Urinary bladder (tissue), 4 donors: ENCODE measurements at places on chromosomes 2 and 18.

GRCh38 chr18:37322492-37323035 is 243.0 kb downstream of the CELF4 start:
- DNase-seq: no peak

GRCh38 chr2:135037831-135038230 is 9.4 kb downstream of the MAP3K19 start:
- no peak for DNase-seq

DNA sequence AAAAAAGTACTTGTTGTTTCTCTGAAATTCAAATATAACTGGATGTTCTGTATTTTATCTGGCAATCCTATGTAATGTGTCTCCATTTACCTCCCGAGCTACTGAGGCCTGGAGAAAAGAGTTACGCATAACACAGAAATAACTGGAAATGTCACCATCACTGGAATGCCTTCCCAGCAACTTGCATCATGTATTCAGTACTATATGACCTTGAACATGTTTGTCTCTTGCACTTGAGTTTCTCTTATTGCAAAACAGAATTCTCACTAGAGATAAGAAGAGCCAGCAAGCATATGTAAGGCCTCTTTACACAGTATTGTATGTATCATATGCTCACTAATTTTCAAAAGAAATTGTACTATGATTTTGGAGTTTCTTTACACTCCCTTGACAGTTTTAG is 99.6 kb upstream of the CTAGE1 start:
- no peak for DNase-seq

- DNase-seq: no peak
Measured at GRCh38 chr2:231009236-231009919, 13.5 kb downstream of the SPATA3 start.

GRCh38 chr18:48186861-48187260 is 222.3 kb downstream of the ZBTB7C start:
- DNase-seq: no peak

GRCh38 chr2:101359410-101359954 is 27.8 kb downstream of the CREG2 start:
- no peak for DNase-seq

DNA sequence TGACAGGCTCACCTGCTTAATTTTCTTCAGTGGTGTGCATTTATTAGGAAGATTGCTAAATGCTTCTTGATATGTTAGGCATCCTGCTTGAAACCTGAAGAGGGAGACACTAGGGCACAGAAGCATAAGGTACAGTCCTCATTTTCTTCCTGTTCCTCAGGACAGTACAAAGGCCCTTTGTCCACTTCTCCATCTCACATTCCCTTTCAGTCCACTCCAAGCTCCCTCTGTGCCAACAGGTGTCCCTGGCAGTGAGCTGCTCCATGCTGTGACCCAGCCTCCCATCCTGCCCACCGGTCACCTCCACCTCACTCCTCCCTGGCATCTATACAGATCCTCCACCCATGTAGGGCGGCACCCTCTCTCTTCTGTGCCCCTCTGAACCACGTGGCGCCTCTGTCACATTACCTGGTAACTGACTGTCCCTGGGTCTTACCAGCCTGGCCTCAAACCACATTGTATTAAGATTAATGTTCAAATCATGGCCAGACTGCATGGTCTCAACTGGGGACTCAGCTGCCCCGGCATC is 162.8 kb downstream of the VAPA start:
- DNase-seq: no peak

GRCh38 chr2:222298001-222298310 is 842 bp downstream of the PAX3 start:
- no peak for DNase-seq

DNA sequence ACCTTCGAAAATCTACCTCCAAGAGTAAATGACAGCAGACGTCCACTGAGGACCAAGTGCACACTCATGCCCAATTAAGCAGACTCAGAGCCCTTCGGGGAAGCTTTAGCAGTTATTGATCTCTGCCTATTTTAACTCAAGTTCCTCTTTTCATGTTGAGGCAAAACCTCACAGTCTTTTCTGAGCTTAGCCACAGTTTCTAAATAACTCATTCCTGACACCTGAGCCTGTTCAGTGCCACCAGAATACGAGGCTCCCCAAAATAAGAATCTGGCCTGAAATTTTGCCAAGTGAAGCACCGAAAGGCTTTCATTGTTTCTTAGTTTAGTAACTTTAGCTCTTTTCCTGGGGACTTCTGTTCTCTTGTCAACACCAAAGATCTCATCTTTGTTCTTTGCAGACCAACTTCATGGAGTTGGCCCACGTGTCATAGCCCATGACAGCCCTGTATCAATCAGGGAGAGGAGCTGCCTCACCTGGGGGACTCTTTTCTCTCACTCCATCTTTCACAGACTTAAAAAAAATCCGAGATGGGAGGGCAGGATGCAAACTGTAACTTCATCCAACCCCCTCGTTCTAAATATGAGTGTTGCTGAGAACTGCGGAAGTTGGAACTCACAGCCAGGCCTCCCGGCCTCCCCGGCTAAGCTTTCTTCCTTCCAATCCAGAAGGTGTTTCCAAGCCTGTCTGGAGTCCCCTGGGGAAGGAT is 22.2 kb downstream of the INPP5D start:
- no peak for DNase-seq

DNA sequence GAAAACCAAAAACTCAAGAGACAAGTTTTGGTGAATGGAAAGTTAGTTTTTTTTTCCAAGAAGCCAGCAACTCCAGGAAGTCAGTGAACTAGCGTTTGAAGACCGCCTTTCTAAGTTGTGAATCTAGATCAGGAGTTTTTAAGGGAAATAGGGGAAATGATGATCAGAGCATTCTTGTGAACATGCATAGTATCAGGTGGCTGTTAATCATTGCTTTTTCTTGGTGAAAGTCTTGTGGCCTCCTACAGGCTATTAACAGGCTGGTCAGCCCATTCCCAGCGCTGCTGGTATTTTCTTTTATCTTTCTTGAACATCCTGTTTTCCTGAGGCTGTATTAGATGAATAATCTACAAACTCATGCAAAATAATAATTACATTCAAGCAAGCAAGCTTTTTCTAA is 155.8 kb downstream of the PTPRM start:
- DNase-seq: no peak
